ENCODE measurements at places on chromosomes 1 and 21. TPM values are rescaled to one million over a fixed set of nuclear protein-coding genes. Genes with fewer than 3 reads are reported as not detected.

Gene DRAXIN
- total RNA-seq: 12.1 TPM

Gene NECTIN4
- not detected for total RNA-seq

GRCh38 chr1:43009274-43009673, 50.6 kb upstream of the SLC2A1 start:
- DNase-seq: no peak

Gene LCE1A
- total RNA-seq: not detected

DNA sequence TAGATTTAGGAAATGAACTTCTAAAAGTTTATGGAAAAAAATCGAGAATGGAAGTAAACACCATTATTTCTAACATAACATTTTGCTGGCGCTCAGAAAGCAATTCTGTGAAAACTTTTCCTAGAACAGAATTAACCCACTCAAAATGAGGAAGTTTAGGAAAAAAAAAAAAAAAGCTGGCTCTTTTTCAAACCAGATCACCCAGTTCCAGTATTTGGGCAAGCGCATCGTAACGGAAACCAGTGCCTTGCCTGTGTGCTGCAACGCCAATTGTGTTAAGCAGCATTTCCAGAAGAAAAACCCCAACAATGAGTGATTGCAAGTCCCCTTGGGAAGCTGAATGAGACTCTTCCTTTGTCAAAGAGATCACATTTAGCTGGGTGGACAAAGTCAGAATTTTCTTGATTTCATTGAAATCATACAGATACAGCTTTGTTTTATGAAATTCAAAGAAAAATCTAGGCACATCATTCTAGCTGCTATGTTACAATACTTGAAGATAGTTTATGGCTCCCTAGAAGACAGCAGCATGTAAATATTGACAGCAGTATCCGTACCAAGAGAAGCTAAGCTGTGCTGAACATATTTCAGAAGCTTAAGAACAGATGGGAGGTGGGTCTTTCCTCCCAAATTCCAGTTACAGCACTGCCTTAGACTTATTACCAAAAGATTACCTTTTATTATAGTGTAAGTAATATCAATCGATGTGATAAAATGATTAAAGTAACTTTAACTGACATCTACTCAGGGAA, 113.4 kb downstream of the ERG start:
- DNase-seq: no peak
